ENCODE measurements at places on chromosomes 3 and 15.

DNA sequence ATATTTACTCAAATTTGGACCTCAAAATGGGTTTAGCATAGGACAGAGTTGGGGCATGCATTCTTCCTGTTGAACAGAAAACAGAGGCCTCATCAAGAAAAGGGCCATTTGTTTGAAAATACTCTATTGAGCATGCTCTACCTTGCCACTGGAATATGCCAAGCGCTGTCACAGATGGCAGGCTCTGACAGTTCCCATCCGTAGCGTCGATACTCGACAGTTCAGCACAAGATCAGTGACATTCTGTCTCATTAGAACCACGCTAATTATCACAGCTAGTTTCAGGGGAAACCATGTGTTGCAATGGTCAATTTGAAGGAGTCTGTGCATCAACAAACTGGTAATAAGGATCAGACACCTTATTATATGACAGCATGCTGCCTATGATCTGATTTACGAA is 54.5 kb downstream of the SATB1 start:
- H3K27me3 ChIP-seq = no peaks in the 10 kb centered on the region
- H3K27ac ChIP-seq = peak overlapping the region; percentile 11

DNA sequence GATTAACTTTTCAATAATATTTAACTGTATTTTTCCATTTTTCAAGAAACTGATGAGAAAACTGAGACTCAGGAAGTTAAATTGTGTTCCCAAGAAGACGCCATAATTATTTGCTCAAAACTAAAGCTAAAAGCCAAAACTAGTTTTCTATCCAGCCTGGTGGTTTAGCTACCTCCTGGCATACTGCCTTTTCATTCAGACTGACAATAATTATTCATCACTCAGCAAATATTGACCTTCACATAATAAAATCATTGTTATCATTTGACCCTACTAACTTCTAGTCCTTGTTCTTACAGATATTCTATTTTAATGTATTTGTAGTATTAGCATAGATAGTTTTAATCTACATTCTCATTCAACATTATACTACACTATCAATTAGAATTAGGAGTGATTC is 210.6 kb upstream of the GADL1 start:
- no peak for DNase-seq
- H3K27ac ChIP-seq = no peak overlapping the region
- H3K36me3 ChIP-seq = no peaks in the 10 kb centered on the region
- peaks cover 14% of the 10 kb centered on the region for H3K4me1 ChIP-seq
- no peak overlapping the region for H3K4me3 ChIP-seq
- no peaks in the 10 kb centered on the region for H3K27me3 ChIP-seq

- no peaks in the 10 kb centered on the region for H3K4me1 ChIP-seq
- no peak overlapping the region for H3K4me3 ChIP-seq
- H3K36me3 ChIP-seq = peaks cover 3% of the 10 kb centered on the region
- no peak overlapping the region for H3K27ac ChIP-seq
Measured at GRCh38 chr3:141570068-141570467, 83.2 kb downstream of the RASA2 start.

DNA sequence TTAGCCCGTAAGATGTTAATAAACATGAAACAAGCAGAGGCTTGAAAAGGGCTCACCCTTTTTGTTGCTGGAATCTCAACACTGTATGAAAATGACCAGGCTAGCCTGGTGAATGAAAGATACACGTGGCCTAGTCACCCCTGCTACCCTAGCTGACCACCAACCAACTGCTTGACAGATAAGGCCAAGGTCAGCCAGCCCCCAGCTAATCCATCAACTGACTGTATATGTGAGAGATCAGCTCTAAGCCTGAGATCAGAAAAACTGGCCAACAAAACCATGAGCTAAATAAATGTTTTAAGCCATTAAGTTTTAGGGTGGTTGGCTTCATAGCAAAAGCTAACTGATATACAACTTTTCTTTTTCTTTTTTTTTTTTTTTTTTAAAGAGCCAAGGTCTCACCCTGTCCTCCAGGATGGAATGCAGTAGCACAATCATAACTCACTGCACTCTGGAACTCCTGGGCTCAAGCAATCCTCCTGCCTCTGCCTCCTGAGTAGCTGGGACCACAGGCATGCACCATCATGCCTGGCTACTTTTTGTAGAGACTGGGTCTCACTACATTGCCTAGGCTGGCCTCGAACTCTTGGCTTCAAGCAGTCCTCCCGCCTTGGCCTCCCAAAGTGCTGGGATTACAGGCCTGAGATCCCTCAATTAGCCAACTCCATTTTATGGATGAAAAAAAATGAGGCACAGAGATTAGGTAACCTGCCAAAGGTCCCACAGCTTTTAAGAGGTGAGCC is 34.6 kb downstream of the SH3BP5 start:
- peaks cover 33% of the 10 kb centered on the region for H3K36me3 ChIP-seq
- H3K27me3 ChIP-seq = no peaks in the 10 kb centered on the region
- no peak overlapping the region for H3K27ac ChIP-seq
- H3K4me3 ChIP-seq = no peak overlapping the region
- peaks cover 9% of the 10 kb centered on the region for H3K4me1 ChIP-seq

- H3K36me3 ChIP-seq = no peaks in the 10 kb centered on the region
- H3K4me1 ChIP-seq = no peaks in the 10 kb centered on the region
- H3K4me3 ChIP-seq = no peak overlapping the region
- no peak overlapping the region for H3K27ac ChIP-seq
Measured at GRCh38 chr15:92290359-92290992, 103.2 kb upstream of the ST8SIA2 start.

- no peak overlapping the region for H3K27ac ChIP-seq
- H3K27me3 ChIP-seq = no peaks in the 10 kb centered on the region
- no peaks in the 10 kb centered on the region for H3K4me1 ChIP-seq
- no peak overlapping the region for H3K4me3 ChIP-seq
- DNase-seq = no peak
- no peaks in the 10 kb centered on the region for H3K36me3 ChIP-seq
Measured at GRCh38 chr3:58711871-58712270, 45.3 kb upstream of the FAM3D start.

- H3K27ac ChIP-seq = no peak overlapping the region
- H3K36me3 ChIP-seq = peaks cover 4% of the 10 kb centered on the region
- no peaks in the 10 kb centered on the region for H3K27me3 ChIP-seq
- no peak for DNase-seq
- peaks cover 19% of the 10 kb centered on the region for H3K4me1 ChIP-seq
Measured at GRCh38 chr15:81897057-81897677, 148.7 kb downstream of the MEX3B start.

DNA sequence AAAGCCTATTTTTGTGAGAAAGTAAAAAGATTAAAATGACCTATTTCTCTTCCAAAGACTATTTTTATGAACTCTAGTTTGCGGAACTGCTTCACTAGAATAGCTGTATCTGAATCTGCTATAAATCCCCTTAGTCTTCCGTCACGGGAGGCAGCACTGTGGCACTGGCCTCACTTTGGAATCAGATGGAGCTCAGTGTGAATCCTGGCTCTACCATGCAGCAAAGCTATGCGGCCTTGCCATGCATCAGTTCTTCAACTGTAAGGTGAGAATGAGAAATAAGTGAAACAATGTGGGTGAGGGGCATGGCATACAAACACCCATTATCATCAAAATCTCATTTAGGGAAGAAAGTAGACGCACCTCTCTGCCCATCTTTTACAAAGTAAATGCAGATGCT is 27.5 kb upstream of the CSPG5 start:
- H3K4me3 ChIP-seq = no peak overlapping the region
- peaks cover 44% of the 10 kb centered on the region for H3K36me3 ChIP-seq
- peak overlapping the region; percentile 40 for H3K27ac ChIP-seq

- H3K36me3 ChIP-seq = peaks cover 9% of the 10 kb centered on the region
- H3K27ac ChIP-seq = peak overlapping the region; percentile 60
- H3K4me3 ChIP-seq = no peak overlapping the region
- DNase-seq = no peak
- no peaks in the 10 kb centered on the region for H3K27me3 ChIP-seq
Measured at GRCh38 chr3:168047190-168047795, 48.4 kb downstream of the GOLIM4 start.

GRCh38 chr15:56243163-56244037 is at the start of gene RFX7:
Gene RFX7, minus strand, starts transcription at chr15:56243879. Its CDS starts 594 bp downstream, at chr15:56243285.
- peaks cover 15% of the 10 kb centered on the region for H3K4me1 ChIP-seq
- peak; percentile 90 for DNase-seq
- H3K4me3 ChIP-seq = peak within 1 kb of the TSS; percentile 99

- H3K27me3 ChIP-seq = no peaks in the 10 kb centered on the region
- no peak for DNase-seq
- peak overlapping the region; percentile 92 for H3K27ac ChIP-seq
- H3K4me1 ChIP-seq = no peaks in the 10 kb centered on the region
- H3K4me3 ChIP-seq = no peak overlapping the region
Measured at GRCh38 chr15:90478846-90479481, 50.8 kb upstream of the CRTC3 start.

- H3K27me3 ChIP-seq = no peaks in the 10 kb centered on the region
- DNase-seq = no peak
- peaks cover 10% of the 10 kb centered on the region for H3K4me1 ChIP-seq
Measured at GRCh38 chr3:13052191-13052820, 20.9 kb downstream of the IQSEC1 start.

- H3K27me3 ChIP-seq = no peaks in the 10 kb centered on the region
- H3K36me3 ChIP-seq = no peaks in the 10 kb centered on the region
- no peak for DNase-seq
- no peak overlapping the region for H3K4me3 ChIP-seq
- H3K4me1 ChIP-seq = peaks cover 13% of the 10 kb centered on the region
Measured at GRCh38 chr15:28979208-28979841, 93.6 kb downstream of the APBA2 start.

- no peak overlapping the region for H3K27ac ChIP-seq
- H3K4me3 ChIP-seq = no peak overlapping the region
- DNase-seq = no peak
- no peaks in the 10 kb centered on the region for H3K27me3 ChIP-seq
Measured at GRCh38 chr3:32403663-32404062, 12.0 kb downstream of the CMTM7 start.

DNA sequence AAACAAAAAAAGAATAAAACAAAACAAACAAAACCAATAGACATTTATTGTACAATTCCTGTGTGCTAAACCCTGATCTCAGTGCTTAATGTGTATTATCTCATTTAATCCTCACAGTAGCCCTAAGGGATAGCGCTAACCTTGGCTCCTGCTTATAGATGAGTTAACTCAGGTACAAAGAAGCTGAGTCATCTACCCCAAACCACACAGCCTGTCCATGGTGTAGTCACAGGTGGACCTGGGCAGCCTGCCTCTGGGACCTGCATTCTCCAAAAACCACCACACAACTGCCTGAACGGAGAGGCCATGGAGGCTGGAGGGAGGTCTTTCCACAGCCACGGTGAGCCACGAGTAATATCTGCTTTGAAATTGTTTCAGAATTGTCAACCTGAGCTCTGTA is 5.5 kb upstream of the CLN6 start:
- no peaks in the 10 kb centered on the region for H3K36me3 ChIP-seq
- H3K4me1 ChIP-seq = peaks cover 31% of the 10 kb centered on the region
- no peak overlapping the region for H3K4me3 ChIP-seq
- peaks cover under 1% of the 10 kb centered on the region for H3K27me3 ChIP-seq

GRCh38 chr3:175518459-175518858 is 659.3 kb downstream of the NAALADL2 start:
- H3K4me1 ChIP-seq = peaks cover 4% of the 10 kb centered on the region
- DNase-seq = no peak
- H3K4me3 ChIP-seq = no peak overlapping the region

DNA sequence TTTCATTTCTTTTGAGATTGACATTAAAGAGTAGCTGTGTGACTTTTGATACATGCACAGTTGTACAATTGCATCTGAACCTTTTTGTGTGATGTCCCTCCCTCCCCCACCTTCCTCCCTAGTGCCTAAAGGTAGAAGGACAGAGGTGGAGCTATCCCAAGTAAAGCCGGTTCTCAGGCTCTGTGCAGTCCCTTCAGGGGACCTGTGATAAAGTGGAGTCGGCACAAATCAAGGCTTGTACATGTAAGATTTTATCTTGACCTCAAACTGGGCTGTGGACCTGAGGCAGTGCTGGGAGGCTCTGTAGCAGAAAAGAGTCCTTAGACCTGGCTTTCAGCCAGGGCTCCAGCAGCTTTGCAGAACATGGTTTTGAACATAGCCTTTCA is 55.5 kb upstream of the CMTM7 start:
- H3K27me3 ChIP-seq = peaks cover 6% of the 10 kb centered on the region
- no peak for DNase-seq
- H3K27ac ChIP-seq = peak overlapping the region; percentile 70
- H3K36me3 ChIP-seq = no peaks in the 10 kb centered on the region
- H3K4me1 ChIP-seq = peaks cover 33% of the 10 kb centered on the region

DNA sequence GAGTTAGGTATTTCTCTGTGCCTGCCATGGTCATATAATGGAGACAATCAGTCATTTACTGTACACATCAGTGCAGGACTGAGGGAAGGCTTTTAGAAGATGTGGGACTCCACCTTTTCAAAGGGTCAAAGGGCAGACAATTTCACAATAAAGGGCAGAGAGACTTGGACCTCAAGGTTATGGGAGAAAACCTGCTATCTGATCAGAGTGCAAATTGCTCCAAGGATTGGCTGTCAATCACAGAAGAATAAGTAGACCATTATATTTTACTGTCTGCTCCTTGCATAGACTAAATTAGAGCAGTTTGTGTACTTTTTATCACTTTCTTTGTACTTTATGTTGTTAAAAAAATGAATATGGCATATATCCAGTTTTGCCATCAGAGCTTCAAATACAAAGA is 314.9 kb upstream of the ATP11B start:
- H3K27me3 ChIP-seq = no peaks in the 10 kb centered on the region
- peaks cover 13% of the 10 kb centered on the region for H3K4me1 ChIP-seq
- H3K4me3 ChIP-seq = no peak overlapping the region
- H3K27ac ChIP-seq = no peak overlapping the region

- H3K27me3 ChIP-seq = no peaks in the 10 kb centered on the region
- no peak for DNase-seq
- H3K27ac ChIP-seq = no peak overlapping the region
- no peak overlapping the region for H3K4me3 ChIP-seq
- H3K4me1 ChIP-seq = no peaks in the 10 kb centered on the region
Measured at GRCh38 chr3:116579840-116580239, 129.7 kb upstream of the TUSC7 start.

- H3K27me3 ChIP-seq = no peaks in the 10 kb centered on the region
- no peak for DNase-seq
- H3K4me1 ChIP-seq = peaks cover 5% of the 10 kb centered on the region
- H3K27ac ChIP-seq = no peak overlapping the region
- no peak overlapping the region for H3K4me3 ChIP-seq
Measured at GRCh38 chr3:20552605-20553275, 366.7 kb upstream of the SGO1 start.

GRCh38 chr3:78978037-78978436 is 789.8 kb downstream of the ROBO1 start:
- H3K4me3 ChIP-seq = no peak overlapping the region
- H3K36me3 ChIP-seq = peaks cover 3% of the 10 kb centered on the region

- no peaks in the 10 kb centered on the region for H3K36me3 ChIP-seq
- no peaks in the 10 kb centered on the region for H3K4me1 ChIP-seq
- no peak overlapping the region for H3K4me3 ChIP-seq
- peaks cover 9% of the 10 kb centered on the region for H3K27me3 ChIP-seq
Measured at GRCh38 chr3:10169000-10169496, 4.3 kb downstream of the IRAK2 start.

- H3K27me3 ChIP-seq = no peaks in the 10 kb centered on the region
- no peak for DNase-seq
- no peak overlapping the region for H3K4me3 ChIP-seq
Measured at GRCh38 chr3:65436580-65436979, 602.1 kb downstream of the MAGI1 start.

GRCh38 chr15:74988007-74988800 is 7.2 kb upstream of the SCAMP5 start:
- H3K4me3 ChIP-seq = no peak overlapping the region
- H3K36me3 ChIP-seq = no peaks in the 10 kb centered on the region
- peaks cover 52% of the 10 kb centered on the region for H3K27me3 ChIP-seq
- no peak for DNase-seq
